ENCODE measurements at places on chromosomes 2 and 18.
A peak's percentile ranks its signal among the peaks of the same experiment; 100 is the strongest.

- no peak for DNase-seq
These were observed 62.5 kb downstream of the SPHKAP start for GRCh38 chr2:228118940-228119339.

- DNase-seq, result no peak
These were observed 127.7 kb downstream of the SOCS6 start for GRCh38 chr18:70416496-70416895.

DNA sequence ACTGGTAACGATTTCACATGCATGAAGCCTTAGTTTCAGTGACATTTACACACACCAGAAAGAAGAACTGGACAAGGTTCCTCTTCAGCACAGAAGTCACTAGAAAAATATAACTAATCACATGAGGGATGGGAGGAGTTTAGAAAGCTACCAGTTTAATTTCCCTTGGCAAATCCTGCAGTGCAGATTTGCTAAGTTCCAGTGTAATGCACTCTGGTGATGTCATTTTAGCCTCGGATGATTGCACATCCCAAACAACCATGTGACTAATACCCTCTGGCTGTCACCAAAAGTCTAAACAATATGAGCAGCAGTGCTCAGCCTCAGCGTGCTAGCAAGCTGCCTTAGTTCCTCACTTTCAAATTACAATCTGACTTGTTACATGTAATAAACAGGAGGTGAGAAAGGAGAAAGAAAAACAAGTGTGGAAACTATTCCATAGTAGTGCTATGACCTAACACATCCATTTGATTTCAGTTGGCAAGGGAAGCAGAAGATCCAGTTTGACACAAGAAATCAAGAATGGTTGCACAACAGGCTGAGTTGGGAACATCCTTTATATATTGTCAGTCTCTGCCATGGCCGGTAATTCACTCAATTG lies 35.3 kb upstream of the PPP1CB start:
- DNase-seq, result no peak

DNA sequence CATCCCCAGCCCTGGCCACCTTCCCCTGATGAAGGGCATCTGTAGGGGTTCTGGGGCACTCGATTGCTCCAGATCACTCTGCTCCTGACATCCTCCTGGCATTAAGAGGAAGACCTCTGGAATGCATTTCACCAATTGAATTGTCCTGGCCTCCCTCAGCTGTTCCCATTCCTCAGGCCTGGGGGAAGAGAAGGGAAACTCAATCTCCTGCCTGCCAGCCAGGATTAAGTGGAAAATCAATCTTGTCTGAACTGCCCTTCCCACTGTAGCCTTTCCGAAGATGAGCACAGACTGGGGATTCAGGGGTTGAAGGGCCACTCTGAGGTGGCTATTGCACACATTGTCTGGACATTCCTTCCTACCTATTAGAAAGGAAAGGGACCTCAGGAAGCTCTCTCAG lies 99.8 kb downstream of the ALK start:
- no peak for DNase-seq

GRCh38 chr2:3348767-3349166 lies 28.9 kb downstream of the EIPR1 start:
- DNase-seq, result no peak

- no peak for DNase-seq
These were observed 52.9 kb downstream of the RNU4ATAC start for GRCh38 chr2:121583555-121583954.

GRCh38 chr18:5982332-5982731 lies 87.0 kb upstream of the TMEM200C start:
- no peak for DNase-seq

DNA sequence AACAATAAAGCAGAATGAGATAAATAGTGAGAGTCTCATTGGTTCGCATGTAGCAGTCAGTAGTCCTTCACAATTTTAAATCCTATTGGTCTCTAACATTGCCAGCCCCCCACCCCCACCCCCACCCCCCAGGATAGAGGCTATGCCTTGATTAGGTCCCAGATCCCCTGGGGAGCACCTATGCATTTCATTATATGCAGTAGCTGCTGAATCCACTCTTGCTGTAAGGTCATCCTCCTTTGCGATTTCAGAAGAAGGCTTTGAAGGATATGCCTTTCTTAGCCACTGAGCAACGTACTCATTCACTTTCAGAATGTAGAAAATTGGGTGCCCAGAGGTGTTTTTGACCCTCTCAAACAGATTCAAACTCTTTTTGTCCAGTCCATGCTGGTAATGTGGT lies 382.8 kb upstream of the GALNT5 start:
- no peak for DNase-seq

GRCh38 chr2:237279012-237279768 lies 134.8 kb downstream of the COL6A3 start:
- no peak for DNase-seq

DNA sequence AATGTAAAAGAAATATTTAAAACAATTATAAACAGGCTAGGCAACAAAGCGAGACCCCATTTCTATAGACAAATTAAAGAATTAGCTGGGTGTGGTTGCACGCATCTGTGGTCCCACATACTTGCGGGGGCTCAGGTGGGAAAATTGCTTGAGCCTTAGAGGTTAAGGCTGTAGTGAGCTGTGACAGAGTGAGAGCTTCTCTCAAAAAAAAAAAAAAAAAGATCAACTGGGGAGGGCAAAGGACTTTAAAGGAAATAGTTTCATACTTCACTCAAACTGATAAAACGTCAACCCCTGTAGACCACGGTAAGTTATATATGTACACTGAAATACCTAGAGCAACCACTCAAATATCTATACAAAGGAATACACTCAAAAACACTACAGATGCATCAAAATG lies 37.5 kb downstream of the MGAT4A start:
- DNase-seq, result no peak

DNA sequence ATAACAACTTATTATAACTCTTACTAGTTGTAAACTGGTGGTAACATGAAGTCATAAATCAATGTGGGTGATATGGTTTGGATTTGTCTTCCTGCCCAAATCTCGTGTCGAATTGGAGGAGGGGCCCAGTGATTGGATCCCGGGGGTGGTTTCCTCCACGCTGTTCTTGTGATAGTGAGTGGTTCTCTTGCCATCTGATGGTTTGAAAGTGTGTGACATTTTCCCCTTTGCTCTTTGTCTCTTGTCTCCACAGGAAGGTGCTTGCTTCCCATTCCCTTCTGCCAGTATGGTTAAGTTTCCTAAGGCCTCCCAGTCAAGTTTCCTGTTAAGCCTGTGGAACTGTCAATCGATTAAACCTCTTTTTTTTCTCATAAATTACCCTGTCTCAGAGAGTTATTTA lies 321.6 kb downstream of the DSEL start:
- no peak for DNase-seq

DNA sequence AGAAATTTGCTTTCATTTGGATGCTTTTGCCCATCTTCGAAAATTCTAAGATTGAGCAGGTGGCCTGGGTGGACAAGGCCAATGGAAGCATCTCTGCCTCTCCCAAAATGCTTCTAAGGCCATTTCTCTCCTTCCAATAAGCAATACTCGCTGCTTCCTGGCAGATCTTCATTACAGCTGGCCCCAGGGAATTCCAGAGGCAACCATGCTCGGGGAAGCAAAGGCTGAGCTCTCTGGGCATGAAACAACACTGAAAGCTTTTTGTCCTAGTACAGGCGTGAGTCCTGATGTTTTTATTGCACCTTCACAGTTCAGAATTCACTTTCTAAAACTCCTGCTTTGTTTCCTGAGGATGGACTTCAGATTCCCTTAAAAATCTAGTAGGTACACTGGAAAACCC lies 11.8 kb upstream of the NEDD4L start:
- DNase-seq, result no peak

DNA sequence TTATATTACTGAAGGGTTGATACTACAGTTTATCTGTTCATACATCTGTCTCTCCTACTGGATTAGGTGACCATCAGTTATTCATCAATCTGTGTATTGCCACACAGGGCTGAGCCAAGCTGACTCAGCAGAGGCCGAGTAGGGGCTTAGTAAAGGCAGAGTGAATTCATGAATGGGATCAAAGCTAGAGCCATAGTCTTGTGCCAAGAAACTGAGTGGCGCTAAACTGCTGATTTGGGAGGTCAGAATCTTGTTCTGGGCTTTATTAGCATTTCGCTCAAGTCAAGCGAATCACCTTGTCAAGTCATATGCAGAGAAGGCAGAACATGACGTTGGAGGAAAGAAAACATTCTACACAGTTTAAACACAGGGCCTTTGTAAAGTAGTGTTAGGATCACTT lies 34.1 kb downstream of the SOCS6 start:
- DNase-seq, result no peak

- no peak for DNase-seq
These were observed 114.9 kb upstream of the SYT4 start for GRCh38 chr18:43392168-43392567.

DNA sequence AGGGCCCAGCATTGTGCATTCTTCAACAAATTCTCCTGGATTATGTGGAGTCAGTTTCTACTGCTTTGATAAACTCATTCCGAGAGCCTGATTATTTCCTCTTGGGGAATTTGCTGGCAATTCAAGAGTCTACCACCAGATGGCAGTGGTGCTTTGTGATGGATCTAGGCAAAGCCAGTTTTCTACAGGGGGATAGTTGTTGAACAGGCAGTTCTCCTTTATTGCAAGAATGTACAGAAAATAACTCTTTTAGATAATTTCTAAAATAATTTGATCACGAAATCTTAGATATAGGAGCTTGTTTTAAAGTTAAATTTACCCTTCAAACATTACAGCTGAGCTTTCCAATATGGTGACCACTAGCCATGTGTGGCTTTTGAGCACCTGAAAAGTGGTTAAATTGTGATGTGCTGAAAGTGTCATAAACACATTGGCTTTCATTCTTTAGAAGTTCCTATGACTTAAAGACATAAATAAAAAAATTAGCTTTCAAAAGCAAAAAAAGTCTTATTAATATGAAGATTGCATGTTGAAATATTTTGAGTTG lies 66.7 kb upstream of the HAAO start:
- DNase-seq, result peak; percentile 51

GRCh38 chr2:91442246-91442905 lies 2750.9 kb downstream of the RPIA start:
- DNase-seq, result no peak

- DNase-seq, result no peak
These were observed 1.9 kb upstream of the UXS1 start for GRCh38 chr2:106195981-106196380.

DNA sequence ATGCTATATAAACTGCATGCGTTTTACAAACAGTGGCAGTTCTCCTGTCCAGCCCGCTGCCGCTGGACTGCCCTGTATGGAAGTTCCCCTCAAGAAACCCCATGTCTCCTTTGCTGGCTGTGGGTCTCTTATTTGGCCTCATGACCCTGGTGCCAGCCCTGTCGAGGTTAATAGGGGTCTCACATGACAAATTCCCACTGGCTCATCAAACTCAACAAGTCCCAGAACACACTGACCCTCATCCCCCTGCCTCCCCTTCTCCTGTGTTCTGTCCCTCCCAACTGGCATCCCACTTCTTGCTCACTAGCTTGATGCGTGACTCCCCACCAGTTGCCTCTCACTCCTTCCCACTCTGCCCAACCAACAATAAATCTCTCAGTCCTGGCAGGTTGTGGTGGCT lies 137.6 kb upstream of the HS6ST1 start:
- DNase-seq, result no peak

GRCh38 chr2:113784823-113785744 lies 28.6 kb upstream of the SLC35F5 start:
- DNase-seq, result no peak

- DNase-seq, result no peak
These were observed 286.7 kb downstream of the EXOC6B start for GRCh38 chr2:72539071-72539552.

- DNase-seq, result no peak
These were observed 317.8 kb downstream of the GULP1 start for GRCh38 chr2:188609321-188610049.

GRCh38 chr2:213562539-213563180 lies 278.4 kb downstream of the SPAG16 start:
- DNase-seq, result no peak

DNA sequence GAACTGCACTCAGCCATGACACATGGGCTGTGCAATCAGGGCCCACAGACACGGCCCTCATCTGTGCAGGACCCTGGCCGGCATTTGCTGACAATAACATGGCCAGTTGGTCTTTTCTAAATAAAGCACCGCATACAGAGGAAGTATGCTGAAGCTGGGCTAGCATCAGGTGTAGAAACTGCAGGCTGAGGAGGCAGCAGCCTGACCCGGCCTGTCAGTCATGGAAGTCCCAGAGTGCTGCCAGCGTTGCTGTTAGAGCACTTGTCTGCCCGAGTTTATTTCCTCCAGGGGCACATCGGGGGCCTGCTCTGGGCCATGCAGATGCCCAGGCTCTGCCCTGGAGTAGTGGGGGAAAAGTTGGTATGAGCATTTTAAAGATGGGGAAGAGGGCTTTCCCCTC lies 4.1 kb upstream of the PTPN18 start:
- DNase-seq, result no peak

DNA sequence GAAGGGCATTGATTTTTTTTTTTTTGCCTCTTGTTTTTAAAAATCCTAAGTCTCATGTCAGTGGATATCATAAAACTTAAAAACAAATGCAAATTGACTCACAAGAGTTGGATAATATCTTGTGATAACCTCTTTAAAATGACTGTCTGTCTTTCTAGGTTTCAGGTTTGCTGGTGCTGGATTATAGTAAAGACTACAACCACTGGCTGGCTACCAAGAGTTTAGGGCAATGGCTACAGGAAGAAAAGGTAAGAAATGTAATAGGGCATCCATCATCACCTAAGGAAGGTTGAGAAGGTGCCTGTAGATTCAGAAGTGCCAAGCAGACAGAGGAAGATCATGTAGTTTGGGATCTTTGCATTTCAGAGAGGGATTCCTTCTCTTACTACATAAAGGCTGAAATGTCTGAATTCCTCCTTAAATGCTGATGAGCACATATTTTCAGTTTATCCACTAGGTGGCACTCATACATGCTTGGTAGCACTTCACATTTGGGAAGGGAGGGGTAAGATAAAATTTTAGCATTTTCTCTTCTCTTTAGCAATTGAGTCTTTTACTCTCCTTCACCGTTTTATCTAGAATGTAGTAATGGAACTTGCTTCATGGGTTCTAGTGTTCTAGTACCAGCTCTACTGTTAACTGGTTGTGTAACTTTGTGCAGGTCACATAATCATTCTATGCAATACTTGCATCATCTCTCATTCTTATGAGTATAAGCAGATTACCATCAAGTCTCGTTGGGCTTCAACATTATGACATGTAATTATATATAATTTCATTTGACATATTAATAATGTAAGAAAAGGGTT lies 21.1 kb downstream of the CPS1 start:
- no peak for DNase-seq

DNA sequence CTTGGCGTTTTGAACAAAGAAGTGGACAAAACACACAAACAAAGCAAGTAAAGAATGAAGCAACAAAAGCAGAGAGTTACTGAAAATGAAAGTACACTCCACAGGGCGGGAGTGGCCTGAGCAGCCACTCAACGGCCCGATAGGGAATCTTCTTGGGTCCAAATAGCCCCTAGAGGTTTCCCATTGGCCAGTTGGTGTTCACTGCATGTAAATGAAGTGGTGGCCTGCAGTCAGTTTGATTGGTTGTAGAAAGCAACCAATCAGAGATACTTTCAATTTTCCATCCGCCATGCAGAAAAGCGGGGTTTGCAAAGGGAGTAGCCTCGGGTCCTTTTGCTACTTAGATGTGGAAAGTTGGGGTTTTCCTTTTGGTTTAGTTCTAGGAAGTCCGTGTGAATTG lies 31.6 kb downstream of the CYBRD1 start:
- DNase-seq, result no peak

All from stimulated activated CD4-positive, alpha-beta T cell treated with anti-CD3 and anti-CD28 coated beads, Interleukin-12 subunit alpha, Interleukin-12 subunit beta, amount 100 ng/mL, for 24 hours (primary cell).